ENCODE measurements at places on chromosomes 11 and 22.

DNA sequence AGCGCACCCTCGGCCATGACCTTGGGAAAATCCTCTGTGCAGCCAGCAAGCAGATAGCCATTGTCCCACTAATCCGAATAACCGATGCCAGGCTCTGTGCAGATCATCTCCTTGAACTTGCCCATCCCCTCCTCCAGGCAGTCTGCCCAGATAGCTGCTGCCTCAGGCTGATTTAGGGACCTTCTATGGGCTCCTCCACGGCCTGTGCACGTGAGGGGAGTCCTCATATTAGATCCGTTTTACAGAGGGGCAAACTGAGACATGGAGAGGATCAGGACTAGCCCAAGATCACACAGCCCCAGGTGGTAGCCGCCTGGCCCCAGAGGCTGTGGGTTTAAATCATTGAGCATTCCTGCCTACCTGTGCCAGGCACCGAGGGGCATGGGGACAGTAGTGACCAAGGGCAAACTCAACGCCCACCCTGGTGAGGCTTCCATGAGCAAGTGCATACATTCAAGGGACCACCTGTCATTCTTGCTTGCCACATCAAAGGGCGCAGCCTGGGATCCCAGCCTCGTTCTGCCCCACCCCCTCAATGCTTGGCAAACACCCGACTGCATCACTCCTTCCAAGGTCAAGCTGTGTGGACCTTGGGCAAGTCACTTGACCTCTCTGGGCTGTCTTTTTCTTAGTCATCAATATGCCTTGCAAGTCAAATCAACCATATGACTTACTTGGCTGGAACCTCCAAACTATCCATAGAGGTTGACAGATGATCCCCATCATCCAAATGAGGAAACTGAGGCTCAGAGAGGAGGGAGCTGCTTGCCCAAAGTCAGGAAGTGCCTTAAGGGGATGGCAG, 131.6 kb downstream of the MN1 start:
- DNase-seq = no peak

DNA sequence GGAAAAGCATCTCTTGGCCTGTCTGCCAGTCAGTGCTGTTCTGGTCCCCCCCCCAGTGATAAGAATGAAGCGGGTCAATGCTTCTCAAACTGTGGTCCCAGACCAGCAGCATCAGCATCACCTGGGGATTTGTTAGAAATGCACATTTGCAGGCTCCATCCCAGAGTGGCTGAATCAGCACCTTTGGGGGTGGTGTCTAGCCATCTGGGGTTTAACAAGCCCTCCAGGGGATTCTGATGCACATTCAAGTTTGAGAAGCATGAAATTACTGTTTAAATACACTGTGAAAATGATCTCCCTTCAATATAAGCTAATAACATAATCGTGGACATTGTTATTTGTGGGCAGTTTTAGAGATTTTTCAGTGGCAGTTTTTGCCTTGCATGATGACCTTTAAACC, 133.5 kb downstream of the MYO18B start:
- DNase-seq = no peak

- DNase-seq = no peak
Observed at GRCh38 chr11:111665777-111666176, 63.5 kb downstream of the SIK2 start.

GRCh38 chr11:12812849-12813248, 138.6 kb downstream of the TEAD1 start:
- no peak for DNase-seq

- no peak for DNase-seq
Observed at GRCh38 chr22:35630387-35630793, 13.3 kb upstream of the MB start.

DNA sequence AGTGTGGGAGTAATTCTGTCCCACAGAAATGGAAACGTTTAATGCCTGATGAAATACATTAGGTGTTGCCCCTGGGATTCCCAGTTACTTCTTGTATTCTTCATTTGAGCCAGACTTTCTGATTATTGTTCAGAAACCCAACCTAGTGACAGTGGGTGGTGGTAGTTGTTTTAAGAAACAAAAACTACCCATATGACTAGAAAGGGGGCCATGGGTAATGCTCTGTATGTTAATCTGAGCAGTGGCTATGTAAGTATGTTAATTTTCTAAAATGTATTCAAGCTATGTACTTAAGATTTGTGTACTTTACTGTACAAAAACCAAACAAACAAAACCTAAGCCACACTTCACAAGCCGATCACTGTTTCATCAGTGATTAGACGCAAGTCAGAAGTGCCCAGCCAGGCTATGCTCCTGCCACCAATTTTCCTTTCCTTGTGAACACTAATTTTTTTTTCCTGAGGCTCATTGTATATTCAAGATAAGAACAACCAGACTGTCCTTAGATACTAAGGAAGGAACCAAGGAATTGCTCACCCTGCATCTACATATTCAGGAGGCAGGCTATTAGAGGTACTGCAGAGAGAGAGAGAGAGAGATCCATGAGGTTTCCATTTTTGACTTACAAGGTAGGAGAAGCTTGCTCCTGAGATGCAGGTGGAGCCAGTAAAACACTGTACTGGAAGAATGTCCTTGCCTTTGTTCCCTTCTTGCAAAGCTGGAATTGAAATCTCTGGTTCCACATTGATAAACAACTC, 122.7 kb downstream of the DBX1 start:
- DNase-seq = no peak

DNA sequence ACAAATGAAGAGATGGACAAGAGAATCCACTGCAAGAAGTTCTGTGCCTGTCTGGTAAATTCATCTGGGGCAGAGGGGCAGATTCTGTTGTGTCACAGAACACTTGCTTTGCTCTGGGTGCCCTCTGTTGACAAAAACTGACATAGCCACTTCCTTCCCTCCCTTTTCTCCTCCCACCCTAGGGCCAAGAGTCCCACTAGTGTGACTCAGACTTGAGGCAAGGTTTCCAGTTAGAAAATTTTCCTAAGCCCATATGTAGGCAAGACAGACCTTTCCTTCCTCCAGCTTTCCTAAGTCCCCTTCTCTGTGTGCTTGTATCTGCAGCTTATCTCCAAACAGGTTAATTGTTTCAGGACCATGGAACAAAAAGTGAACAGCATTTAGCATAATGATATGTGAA, 106.8 kb downstream of the RBFOX2 start:
- DNase-seq = peak; percentile 18

DNA sequence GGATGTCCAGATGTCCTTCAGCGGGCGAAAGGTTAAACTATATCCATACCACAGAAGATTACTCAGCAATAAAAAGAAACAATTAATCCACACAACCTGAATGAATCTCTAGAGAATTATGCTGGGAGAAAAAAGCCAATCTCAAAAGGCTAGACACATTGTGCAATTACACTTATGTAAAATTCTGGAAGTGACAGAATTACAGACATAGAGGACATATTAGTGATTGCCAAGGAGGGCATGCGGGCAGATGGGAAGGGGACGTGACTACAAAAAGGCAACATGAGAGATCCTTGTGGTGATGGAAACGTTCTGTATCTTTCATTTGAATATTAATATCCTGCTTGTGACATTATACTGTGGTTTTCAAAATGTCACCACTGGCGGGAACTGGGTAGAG, 103.5 kb upstream of the BMAL1 start:
- no peak for DNase-seq

GRCh38 chr22:36585841-36586240, 56.9 kb upstream of the EIF3D start:
- peak; percentile 39 for DNase-seq

DNA sequence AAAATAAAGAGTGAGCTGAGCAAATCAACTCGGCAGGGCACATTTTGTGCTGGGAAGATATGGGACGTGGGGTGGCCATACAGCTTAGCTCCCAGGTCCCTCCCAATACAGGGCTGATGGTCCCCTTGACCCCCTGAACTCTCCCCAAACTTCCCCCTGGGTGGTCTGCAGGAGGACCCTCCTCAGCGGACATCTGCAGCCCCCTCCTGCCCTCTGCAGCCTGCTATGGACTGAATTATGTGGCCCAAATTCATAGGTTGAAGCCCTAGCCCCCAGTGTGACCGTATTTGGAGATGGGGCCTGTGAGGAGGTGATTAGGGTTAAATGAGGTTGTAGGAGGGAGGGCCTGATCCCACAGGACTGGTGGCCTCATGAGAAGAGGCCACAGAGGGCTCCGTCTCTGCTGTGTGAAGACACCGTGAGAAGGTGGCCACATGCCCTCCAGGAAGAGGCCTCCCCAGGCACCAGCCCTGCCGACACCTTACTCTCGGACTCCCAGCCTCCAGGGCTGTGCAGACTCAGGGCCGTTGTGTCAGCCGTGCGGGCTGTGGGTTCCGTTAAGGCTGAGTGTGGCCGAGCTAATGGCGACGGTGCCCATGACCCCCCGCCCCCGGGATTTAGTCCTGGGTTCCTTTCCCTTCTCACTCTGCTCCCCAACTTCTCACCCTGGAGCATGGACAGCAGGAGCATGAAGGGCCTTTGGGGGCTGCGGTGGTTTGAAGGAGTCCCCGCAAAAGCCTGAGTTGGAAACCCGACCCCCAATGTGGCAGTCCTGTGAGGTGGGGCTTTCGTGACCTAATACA, 1042.8 kb downstream of the BRD1 start:
- DNase-seq = no peak

DNA sequence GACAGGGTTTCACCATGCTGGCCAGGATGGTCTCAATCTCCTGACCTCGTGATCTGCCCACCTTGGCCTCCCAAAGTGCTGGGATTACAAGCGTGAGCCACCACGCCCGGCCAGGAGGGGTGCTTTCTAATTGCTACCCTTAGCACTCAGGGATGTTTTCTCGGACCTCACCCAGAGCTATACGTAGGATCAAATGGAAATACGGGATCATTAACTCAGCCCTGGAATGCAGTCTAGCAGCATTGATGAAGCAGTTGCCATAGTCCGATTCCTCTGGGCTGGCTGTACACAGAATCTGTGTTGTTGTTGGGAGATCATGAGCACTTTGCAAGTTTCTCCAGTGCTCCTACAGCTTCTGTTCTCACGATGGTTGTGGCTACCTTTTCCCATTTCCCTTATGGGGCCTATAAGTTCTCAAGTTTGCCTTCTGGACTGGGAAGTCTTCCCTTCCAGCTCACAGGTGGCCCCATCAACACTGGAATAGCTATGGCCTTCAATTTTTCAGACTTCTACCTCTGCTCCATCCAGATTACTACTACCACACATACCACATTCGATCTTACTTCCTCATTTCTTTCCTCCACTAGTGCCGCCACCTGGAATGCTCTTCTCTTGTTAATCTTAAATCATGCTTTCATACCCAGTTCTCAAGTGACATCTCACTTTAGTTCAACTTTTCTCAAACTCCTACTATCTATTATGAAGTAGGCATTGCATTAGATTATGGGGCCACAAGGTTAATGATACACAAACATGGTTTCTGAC, 16.1 kb upstream of the PCF11 start:
- no peak for DNase-seq

DNA sequence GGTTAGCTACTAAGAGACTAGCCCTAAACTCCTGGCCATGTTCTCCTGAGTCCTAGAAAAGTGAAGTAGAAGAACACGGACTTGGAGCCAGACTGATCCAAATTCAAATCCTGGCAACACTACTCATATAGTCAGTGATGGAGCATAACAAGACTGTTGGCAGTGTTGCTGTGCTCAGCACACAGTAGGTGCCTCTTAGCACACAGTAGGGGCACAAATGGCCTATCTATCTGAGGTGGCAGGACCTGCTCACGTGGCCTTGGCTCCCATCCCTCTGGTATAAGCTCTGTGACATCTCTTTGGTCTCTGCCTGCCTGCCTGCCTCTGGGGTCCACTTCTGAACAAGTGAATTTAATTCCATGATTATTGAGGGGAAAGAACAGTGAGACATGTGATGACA, 15.4 kb downstream of the TENM4 start:
- no peak for DNase-seq

GRCh38 chr22:49259839-49260615, 567.6 kb downstream of the BRD1 start:
- no peak for DNase-seq

DNA sequence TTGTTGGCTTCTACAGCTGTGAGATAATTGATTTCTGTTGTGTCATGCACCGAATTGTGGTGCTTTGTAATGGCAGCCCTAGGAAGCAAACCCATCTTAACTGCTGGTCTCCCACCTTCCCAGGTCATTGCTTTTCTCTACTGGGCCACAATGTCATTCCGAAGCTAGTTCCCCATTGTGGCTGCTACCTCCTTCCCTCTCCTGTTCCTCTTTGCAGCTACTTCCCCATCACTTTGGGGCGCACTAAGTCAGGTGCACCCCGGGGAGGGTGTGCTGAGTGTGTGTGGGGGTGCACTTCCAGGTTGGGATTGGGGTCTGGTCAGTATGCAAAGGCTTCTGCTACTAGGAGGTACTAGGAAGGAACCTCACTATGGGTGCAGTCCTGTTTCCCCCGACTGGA, 109.3 kb downstream of the ST3GAL4 start:
- DNase-seq = no peak

DNA sequence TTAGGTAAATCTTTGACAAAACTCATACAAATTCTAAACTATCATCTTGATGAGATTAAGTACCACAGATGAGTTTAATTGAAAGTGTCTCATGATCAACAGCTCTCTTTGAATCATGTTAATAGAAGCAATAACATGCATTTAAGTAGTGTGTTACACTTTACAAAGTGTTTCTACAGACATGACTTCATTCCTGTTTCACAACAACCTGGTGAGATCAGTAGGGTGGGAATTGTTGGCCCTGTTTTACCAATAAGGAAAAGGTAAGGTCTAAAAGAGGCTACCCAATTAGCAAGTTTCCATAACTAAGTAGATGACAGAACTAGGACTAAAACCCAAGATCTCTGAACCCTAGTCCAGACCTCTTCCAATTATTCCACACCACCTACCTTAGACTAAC, 12.7 kb upstream of the PRSS23 start:
- no peak for DNase-seq

GRCh38 chr22:25852223-25852622, 110.2 kb downstream of the MYO18B start:
- no peak for DNase-seq

DNA sequence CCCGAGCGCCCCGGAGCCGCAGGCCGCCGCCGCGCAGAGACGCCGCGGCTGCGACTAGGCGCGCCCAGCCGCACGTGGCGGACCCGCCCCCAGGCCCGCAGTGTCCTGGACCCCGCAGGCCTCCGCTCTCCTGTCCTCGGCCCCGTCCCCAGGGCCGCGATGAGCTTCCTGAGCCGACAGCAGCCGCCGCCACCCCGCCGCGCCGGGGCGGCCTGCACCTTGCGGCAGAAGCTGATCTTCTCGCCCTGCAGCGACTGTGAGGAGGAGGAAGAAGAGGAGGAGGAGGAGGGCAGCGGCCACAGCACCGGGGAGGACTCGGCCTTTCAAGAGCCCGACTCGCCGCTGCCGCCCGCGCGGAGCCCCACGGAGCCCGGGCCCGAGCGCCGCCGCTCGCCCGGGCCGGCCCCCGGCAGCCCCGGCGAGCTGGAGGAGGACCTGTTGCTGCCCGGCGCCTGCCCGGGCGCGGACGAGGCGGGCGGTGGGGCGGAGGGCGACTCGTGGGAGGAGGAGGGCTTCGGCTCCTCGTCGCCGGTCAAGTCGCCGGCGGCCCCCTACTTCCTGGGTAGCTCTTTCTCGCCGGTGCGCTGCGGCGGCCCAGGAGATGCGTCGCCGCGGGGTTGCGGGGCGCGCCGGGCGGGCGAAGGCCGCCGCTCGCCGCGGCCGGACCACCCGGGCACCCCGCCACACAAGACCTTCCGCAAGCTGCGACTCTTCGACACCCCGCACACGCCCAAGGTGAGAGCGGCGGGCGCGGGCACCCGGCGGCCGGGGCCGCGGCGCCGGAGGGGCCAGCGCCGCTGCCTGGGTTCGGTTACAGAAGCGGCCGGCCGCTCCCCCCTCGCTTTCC, 528 bp downstream of the WEE1 start:
- no peak for DNase-seq

- DNase-seq = no peak
Observed at GRCh38 chr11:35553021-35553420, 27.6 kb upstream of the PAMR1 start.

- DNase-seq = no peak
Observed at GRCh38 chr22:42344361-42344905, 74.0 kb upstream of the TCF20 start.

GRCh38 chr11:17273668-17274282, 2.8 kb upstream of the NUCB2 start:
- no peak for DNase-seq
